ENCODE measurements at places on chromosomes 12 and 14.

- DNase-seq = no peak
These were observed 32.8 kb downstream of the GOLGA3 start for GRCh38 chr12:132795847-132796246.

GRCh38 chr14:69910871-69911270, 31.7 kb downstream of the SMOC1 start:
- no peak for DNase-seq

- no peak for DNase-seq
These were observed 58.5 kb downstream of the TMTC2 start for GRCh38 chr12:82745063-82745674.

DNA sequence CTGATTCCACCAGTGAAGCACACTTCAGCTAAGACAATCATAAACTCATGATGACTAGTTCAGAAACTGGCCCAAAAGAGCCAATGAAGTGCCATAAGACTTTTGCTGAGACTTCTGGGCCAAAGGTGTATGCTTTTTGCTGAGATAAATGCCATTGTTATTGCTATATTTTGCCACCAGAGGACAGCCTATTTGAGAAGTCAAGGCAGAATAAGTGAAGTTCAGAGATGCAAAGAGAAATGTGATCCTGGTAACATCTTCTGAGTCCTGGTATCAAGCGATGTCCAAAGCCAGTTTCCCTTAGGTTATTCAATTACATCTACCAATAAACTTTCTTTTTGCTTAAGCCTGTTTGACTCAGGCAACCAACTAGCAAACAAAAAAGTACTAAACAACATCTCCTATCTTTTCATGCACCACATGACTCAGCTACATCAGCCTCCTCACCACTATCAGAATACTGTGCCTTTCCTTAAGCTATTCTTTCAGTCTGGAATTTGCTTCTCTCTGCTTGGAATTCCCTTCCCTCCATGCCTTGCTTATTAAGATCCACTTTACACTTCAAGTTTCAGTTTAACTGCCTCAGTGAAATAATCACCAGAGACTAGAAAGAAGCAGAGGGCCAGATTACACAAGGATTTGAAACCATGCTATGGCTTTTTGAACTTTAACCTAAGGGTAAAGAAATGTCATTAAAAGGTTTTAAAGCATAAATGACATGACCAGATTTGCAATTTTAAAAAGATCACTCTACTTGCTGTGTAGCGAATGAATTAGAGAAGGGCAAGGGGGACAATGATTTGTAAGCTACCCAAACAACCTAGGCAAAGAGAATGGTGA, 14.0 kb downstream of the CRY1 start:
- no peak for DNase-seq

- DNase-seq = no peak
These were observed 168.3 kb downstream of the CACNA1C start for GRCh38 chr12:2221030-2221621.

DNA sequence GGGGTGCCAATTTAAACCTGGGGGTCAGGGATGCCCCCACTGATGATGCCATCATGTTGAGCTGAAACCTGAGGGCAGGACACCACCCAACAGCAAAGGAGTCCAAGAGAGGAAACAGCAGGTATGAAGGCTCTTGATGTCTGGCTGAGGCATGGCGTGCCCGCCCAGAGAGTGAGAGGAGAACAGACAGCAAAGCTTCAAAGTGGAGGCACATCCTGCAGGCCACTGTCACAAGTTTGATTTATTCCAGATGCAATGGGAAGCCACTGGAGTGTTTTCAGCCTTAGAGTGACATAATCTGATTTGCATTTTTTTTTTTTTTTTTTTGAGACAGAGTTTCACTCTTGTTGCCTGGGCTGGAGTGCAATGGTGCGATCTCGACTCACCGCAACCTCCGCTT, 34.8 kb downstream of the IRF2BPL start:
- no peak for DNase-seq

DNA sequence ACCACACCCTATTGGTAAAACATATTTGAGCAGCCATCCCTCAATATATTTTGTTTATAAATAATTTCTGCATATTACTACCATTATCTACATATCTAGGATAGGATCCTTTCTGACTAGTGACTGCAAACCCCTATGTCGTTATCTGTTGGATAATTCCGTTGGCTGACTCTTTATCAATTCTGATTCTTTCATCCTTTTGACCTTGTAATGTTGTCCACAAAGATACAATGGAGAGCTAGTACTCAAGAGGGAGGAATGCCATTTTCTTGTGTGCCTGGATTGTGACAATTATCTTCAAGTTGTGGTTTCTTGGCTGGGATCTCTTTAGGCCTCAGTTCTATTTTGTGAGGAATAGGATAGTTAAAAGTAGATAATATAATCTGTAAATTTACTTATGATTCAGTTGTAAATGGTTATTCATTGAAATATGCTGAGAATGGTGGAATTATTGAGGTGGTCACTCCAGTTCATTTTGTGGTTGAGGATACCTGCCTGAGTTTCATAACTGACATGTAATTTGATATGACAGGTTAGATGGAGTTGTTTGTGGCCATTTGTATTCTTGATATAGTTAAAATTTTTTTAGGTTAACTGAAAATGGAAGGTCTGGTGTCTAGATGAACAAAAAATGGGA, 10.1 kb downstream of the CHST11 start:
- no peak for DNase-seq

DNA sequence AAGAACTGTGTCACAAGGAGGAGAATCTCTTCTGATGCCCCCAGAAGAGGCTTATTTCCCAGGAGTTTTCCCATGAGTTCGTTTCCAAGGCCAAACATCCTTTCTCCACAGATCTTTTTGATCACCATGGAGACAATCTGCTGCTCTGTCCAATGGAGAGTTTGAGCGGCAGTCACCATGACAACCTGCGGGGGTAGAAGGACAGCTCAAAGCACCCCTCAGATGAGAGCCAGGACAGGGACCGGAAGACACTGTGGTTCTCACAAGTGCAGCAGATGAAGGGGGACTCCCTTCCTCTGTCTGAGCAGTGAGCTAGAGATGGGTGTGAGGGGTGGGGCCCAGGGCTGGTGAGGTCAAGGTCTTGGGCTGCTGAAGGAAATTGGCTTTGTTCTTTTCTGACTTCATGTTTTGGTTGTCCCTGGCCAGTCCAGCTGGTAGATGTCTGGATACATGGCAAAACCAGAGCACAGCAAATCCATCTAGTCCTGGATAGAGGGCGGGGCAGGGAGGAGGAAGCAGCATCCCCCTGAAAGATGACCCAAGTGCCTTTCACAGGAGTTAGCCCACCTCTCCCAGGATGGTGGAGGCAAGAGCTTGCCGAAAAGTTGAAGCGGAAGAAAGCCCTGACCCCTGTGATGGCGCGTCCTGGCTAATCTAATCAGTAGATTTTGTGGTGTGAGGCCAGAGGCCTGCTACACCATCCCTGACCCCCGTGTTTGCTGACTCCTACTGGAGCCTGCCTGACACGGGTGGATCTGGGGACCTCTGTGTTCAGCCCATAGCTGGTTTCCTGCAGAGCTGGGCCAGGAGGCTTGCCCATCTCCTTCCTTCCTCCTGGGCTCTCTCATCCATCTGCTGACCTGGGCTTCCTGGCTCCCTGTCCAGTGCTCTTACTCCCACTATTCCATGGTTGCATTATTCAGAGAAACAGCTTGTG, 24.4 kb downstream of the DHRS2 start:
- DNase-seq = peak; percentile 28

GRCh38 chr12:103809154-103809553, 31.9 kb downstream of the NT5DC3 start:
- no peak for DNase-seq

- DNase-seq = no peak
These were observed 52.2 kb downstream of the DYNC1H1 start for GRCh38 chr14:102016420-102017090.

- no peak for DNase-seq
These were observed 1.6 kb downstream of the VDR start for GRCh38 chr12:47903151-47903611.

DNA sequence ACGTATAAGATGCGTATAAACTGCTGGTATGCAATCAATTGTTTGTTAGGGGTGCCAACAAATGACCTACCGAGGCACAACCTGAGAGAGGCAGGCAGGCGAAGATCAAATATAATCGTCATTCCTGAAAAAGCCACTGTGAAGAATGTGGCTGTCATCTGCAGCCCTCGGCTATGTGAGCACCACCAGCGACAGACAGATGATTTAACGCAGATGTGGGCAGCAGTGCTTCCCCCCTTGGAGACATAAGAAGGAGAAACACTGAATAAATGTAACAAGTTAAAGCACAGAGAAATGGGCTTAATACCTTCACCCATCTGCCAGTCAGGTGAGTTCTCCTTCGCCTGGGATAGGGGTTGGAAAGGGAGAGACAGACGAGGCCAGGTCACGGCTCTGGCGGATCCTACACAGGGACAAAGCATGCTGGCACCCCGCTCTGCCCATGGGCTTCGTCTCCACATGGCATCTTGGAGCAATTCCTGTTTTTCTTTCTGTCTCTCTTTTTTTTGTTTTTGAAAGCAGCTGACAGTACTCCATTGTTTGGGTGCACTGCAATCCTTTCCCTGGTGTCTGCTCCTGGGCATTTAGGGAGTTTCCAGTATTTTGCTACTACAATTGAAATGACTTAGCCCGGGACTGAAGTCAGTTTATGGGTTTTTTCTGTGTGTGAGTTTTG, 28.1 kb downstream of the TNFAIP2 start:
- DNase-seq = no peak

- no peak for DNase-seq
These were observed 334.5 kb downstream of the IPO8 start for GRCh38 chr12:30361145-30361544.

GRCh38 chr12:55724226-55724939, 4.2 kb downstream of the RDH5 start:
- DNase-seq = peak; percentile 24

GRCh38 chr12:132523576-132524331, 33.8 kb downstream of the FBRSL1 start:
- DNase-seq = peak; percentile 56

DNA sequence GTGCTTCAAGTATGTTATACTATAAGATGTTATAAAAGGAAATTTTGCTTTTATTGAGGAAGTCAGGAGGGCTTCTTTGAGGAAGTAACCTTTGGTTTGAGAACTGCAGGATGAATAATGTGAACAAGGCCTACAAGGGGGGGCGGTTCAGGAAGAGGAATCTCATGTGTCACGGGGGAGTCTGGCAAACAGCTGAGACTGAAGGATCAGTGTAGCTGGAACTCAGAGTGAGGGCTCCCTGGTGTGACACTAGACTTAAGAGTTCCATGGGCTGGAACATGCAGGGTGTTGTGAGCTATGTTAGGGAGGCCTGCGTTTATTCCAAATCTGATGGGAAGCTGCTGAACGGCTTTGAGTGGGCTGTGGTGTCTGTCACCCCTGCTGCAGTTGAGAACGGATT, 62.3 kb downstream of the UNC79 start:
- DNase-seq = no peak

DNA sequence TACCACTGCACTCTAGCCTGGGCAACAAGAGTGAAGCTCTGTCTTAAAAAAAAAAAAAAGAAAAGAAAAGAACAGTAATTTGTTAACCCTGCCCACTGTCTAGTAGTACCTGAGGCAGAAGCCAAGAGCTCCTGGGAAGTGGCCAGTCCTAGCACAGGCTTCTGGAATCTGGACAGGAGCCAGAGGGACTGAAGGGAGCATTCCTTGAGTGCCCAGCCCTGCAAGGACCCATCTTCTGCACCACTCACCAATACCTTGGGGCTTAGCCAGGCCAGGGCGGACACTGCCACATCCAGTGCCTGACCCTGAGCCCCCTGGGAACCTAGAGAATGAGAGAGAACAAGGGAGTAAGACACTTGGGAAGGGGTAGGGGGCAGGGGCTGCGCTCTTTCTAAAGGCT, 33.7 kb downstream of the PARP2 start:
- DNase-seq = no peak

DNA sequence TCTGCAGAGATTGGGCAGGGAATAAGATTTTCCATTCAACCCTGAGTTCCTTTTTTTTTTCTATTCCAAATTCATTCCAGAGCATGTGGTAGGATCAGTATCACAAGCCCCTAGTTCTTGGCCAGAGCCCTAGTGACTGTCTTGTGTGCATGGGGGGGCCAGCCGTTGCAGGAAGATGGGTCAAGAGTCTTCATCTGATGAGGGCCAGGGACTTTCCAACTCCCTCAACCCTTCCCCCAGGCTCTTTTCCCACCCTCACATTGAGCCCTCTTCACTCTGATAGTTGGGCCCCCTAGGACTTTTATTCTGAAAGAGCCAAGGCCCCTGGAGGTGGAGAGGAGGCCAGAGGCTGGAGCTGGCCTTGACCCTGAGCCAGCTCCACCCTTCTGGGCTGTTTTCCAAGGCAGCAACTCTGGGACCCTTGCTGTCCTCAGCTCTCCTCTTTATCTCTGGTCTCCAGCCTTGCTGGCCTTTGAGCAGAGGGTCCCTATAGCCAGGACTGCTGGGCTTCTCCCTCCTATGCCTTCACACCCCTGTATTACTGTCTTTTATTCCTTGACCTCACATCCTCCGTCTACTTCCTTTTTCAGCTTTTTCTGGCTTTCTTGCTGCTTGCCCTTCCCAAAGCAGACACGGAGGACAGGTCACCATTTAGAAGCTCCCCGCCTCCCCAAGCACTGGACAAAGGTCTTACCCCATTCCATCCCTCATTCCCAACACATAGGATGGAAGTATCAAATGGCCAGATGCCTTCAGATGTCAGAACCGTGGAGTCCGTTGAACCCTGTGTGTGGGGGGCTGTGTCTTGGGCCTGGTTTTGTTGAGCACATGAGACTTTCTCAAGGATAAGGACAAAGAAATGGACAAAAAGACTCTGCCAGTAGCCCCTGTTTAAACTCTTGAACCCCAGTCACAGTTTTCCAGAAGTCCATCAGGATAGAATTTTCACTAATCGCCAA, 5.6 kb downstream of the RBP5 start:
- no peak for DNase-seq

- no peak for DNase-seq
These were observed 8.5 kb upstream of the IL26 start for GRCh38 chr12:68234140-68234539.

DNA sequence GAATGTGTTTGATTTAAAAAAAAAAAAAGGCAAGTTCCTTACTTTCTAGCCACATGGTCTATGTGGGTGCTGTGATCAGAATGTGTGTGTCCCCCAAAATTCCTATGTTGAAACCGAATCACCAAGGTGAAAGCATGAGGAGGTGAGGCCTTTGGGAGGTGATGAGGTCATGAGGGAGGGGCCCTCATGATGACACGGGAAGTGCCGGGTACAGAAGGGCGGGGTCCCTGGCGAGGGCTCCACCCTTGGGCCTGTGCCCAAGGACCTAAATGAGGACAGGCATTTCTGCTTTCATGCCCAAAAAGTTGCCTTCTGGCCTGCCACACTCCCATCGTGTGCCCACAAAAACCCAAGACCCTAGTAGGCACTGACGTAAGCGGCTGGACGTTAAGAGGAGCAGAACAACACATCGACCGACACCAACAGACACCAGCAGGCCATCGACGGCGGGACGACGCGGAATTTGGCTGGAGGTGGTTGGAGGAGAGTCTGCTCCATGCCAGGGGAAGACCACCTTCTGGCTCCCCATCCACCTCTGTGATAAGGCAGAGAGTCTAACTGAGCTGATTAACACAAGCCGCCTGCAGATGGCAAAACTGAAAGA, 211.8 kb downstream of the FOXN3 start:
- no peak for DNase-seq

- DNase-seq = no peak
These were observed 17.2 kb downstream of the WSCD2 start for GRCh38 chr12:108146035-108146893.

GRCh38 chr12:52369809-52370208, 2.5 kb upstream of the KRT85 start:
- DNase-seq = no peak

Data from amygdala (tissue), 56 donors.